ENCODE measurements at places on chromosomes 12 and 14.

GRCh38 chr14:63283884-63284248 lies 34.9 kb downstream of the GPHB5 start:
- DNase-seq = no peak

GRCh38 chr14:66619952-66620351 lies 112.0 kb downstream of the GPHN start:
- DNase-seq = no peak

DNA sequence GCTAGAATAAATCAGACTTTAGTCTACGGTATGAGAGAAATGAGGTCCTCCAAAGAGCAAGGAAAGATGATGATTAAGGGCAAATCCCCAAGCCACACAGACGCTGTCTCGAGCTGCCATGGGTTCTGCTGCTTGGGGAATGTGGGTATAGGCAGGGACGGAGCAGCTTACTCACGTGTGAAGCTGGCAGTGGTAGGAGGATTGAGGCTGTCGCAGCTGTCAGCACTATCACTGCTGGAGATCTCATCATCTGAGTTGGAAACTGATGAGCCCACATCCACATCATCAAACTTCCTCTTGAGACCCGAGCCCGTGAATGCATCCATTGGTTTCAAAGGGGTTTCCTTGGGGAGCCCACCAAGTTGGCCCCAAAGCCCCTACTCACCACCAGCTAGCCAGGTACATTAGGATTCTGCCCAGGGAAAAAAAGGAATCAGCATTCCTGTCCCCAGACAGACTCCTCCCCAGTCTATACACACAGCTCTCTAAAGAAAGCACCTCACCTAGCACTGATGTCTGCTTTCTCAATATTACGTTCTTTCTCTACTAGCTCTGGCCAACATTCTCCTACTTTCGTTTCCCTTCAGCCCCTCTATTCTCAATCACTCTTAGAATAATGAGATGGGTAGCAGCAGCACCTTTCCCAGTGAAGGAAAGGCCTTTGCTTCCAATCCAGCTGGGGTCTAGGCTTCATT lies 7.0 kb downstream of the CSRNP2 start:
- no peak for DNase-seq

DNA sequence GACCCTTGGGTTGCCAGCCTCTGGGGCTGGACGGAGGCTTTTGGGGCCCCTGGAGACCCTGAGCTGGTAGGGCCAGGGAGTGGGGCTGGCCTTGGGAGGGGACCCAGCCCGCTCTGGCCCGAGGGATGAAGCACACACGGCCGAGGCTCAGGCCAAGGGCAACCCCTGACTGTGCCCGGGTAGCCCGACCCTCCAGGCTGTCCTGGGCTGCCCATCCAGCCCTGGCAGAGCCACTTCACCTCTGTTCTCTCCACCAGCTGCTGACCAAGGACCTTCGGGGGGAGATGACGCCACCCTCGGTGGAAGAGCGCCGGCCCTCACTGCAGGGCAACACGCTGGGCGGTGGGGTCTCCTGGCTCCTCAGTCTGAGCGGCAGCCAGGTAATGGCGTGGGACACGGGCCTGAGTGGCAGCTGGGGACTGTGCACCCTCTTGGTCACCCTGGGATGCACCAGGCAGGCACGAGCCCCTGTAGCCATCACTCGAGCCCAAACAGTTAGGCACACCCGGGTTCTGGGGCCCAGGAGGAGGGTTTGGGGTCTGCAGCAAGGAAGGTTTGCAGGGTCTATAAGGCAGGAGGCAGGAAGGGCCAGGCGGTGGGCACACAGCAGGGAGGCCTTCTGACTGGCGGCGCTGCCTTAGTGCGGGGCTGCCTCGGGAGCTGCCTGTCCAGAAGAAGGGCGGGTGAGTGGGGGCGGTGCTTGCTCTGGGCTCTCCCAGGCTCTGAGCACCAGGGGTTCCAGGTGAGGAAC lies 19.7 kb downstream of the ASPG start:
- no peak for DNase-seq
